ENCODE measurements at places on chromosomes 1 and 21. TPM values are rescaled to one million over a fixed set of nuclear protein-coding genes. Genes with fewer than 3 reads are reported as not detected.

The SH2D2A gene
- 3.3 TPM for total RNA-seq

The KCNJ15 gene
- total RNA-seq: not detected

The NFIA gene
- 79.7 TPM for total RNA-seq

The DSTYK gene
- total RNA-seq: 13.2 TPM

The FALEC gene
- not detected for total RNA-seq

The SELENBP1 gene
- 142 TPM for total RNA-seq

The TMOD4 gene
- 1.1 TPM for total RNA-seq

The HHAT gene
- 6.4 TPM for total RNA-seq

The GNG12 gene
- 47.8 TPM for total RNA-seq

The PAQR6 gene
- total RNA-seq: 7.5 TPM

The L1TD1 gene
- under 0.01 TPM for total RNA-seq

The MAP1LC3C gene
- total RNA-seq: 8.1 TPM

The CASZ1 gene
- total RNA-seq: 47.9 TPM

The PLPPR5 gene
- total RNA-seq: 1.1 TPM

The ESPN gene
- total RNA-seq: not detected

The PFKFB2 gene
- total RNA-seq: 5.4 TPM

The F3 gene
- 19.4 TPM for total RNA-seq

The CCDC17 gene
- 2.5 TPM for total RNA-seq

The HES3 gene
- total RNA-seq: not detected

The GJA9 gene
- total RNA-seq: not detected

The CHI3L2 gene
- total RNA-seq: 2.6 TPM

The CD1B gene
- not detected for total RNA-seq

The WDR77 gene
- 18.4 TPM for total RNA-seq
